Right renal cortex interstitium (tissue), 3 donors: ENCODE measurements at places on chromosomes 13 and 19. TPM values are rescaled to one million over a fixed set of nuclear protein-coding genes. Genes with fewer than 3 reads are reported as not detected.

ARL11 gene
- 0.28 TPM for polyA plus RNA-seq

ADAT3 gene
- polyA plus RNA-seq = 1.5 TPM

DNA sequence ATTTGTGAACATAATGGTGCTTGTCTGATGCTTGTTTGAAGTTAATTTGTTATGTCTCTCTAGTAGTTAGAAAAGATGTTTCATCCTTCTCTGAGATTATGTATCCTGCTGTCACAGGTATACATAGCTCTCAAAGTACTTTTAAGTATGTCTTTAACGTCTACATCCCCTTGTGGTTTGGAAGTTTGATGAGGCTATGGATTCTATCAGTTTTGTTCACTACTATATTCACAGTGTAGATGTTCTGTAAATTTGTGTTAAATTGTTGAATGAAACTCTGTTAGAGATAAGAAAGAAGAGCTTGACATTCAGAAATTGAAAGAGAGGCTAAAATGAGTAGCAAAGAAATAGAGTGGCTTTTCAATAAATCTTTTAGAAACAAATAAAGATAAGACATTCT lies 304.6 kb upstream of the MIR17HG start:
- DNase-seq = no peak

DNA sequence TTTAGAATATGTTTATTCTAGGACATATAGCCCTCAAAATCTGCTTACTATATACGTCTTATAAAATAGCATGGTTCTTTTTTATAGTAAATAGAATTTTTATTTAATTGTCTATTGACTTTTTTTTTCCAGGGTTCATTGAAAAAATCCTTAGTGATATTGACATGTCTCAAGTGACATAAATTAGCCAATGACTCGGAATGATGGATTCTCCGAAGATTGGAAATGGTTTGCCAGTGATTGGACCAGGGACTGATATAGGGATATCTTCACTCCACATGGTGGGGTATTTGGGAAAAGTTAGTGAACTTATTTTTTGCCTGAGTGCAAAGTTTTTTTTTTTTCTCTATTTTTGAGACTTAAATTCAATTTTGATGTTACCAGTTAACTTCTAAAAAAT lies 3.2 kb downstream of the USPL1 start:
- DNase-seq = no peak

GRCh38 chr19:10021446-10021845 lies 8.2 kb downstream of the RDH8 start:
- no peak for DNase-seq

DNA sequence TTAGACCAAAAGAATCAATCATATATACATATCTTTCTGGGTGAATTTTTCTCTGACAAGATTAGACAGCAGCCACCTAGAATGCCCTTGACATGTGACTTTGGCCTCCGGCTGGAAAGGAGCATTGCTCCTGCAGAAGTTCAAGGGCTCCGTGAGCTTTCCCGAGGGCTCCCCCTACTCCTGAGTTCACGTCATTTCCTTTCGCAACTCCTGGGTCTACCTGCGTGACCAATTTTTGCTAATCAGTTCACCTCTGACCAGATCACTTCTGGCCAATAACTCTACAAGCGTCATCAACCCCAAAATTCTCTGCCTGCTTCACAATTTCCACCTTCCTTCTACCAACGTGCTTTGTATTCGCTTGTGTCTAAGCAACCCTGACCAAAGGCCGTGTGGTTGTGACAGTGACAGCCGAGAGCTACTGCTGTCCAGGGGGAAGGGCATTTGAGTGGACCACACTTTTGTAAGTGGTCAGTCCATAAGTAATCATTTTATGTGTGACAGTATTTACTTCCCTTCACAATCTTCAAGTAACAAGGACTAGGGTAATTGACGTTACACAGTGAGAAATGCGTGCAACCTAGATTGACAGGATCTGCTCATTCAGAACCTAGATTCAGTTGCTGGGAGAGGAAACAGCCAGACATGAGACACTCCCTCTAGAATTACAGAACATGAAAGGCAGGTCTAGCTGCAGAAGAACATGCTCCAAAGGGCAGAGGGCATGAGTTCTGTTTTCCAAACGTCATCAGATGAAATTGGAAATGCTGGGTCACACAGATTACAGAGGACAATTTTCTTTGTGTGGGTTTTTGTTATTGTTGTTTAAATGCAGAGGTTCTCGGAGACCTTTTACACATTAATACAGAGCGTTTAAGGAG lies 145.9 kb upstream of the SPACA7 start:
- DNase-seq = no peak

DNA sequence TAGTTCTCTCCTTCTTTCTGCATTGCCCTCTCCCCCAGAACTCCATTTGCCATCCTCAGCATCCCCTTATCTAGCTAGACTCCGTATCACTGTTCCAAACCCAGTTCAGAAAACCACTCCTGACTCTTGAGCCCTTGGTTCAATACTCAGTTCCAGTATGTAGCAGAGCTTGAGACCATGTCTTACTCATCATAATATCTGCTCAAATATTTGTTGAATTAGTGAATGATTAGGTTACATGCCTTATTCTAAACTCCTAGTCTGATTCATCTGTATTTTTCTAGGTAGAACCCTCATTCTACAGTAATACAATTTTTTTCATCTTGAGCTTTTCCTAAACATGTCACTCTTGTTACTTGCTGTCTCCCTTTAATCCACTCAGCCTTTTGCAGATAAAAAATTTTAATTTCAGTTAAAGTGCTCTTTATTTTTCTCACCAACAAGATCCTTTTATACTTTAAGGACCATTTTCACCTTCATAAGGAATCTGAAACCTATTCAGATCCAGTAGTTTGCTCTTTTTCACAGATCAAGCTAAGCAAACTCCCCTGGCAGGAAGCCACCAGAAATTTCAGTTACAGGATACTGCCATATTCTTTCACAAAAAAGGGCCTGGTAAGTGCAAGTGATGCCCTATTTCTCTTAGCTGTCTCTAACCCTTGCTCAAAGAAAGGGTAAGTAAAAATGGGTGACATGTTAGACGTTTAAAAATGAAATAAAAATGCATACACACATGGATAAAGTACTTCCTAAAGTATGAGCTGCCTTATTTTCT lies 23.1 kb upstream of the INTS6 start:
- DNase-seq = no peak

DNA sequence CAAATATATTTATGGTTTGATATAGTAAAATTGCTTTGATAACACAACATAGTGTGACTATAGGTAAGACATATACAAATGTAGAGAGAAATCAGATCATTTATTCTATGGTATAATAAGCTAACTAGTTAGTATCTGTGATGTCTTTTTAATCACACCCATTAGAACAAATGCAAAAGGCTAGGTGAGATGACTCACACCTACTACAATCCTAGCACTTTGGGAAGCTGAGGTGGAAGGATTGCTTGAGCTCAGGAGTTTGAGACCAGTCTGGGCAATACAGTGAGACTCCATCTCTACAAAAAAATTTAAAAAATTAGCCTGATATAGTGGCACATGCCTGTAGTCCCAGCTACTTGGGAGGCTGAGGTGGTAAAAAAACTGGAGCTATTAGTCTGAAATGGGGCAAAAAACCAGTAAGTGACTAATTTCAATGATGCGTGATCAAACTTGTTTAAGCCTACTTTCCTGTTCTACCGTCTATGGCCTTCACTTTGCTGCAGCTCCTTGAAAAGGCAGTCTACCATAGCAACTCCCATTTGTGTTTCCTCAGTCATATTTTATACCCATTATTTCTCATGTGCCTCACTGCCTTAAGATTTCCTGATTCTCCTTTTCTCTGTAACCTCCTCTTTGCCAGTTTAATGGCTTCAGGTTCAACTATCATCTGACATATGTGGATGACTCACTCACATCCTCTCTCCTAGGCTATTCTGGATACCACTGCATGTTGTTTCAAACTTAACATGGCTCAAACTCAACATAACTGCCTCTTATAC lies 12.5 kb downstream of the ALG5 start:
- DNase-seq = no peak
